ENCODE measurements at places on chromosomes 4 and X. TPM values are rescaled to one million over a fixed set of nuclear protein-coding genes. Genes with fewer than 3 reads are reported as not detected.

DNA sequence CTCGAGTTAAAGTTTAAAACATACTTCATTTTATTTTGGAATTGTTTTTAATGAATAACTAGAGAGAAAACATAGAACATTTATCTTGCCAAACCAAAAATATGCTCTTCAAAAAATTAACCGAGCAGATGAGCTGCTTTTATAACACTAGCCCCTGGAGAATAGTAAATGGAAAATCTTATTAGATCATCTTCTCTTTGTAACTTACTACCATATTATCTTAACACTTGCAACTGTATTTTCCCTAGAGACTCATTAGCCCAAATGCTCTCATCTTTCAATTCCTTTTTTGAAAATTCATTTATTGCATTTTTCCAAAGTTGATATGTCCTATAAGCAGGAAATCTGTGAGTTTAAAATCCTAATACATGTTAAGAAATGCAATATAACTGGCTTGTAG is 143.3 kb downstream of the CAMK2D start:
- peak; percentile 8 for DNase-seq

GRCh38 chr4:150167054-150167453 is 88.8 kb downstream of the DCLK2 start:
- DNase-seq: no peak

- DNase-seq: no peak
Measured at GRCh38 chr4:81874661-81875515, 403.2 kb upstream of the RASGEF1B start.

GRCh38 chr4:175394208-175394607 is 417.9 kb downstream of the GPM6A start:
- no peak for DNase-seq

- DNase-seq: no peak
Measured at GRCh38 chr4:181234951-181235680, 1008.1 kb upstream of the TENM3 start.

DNA sequence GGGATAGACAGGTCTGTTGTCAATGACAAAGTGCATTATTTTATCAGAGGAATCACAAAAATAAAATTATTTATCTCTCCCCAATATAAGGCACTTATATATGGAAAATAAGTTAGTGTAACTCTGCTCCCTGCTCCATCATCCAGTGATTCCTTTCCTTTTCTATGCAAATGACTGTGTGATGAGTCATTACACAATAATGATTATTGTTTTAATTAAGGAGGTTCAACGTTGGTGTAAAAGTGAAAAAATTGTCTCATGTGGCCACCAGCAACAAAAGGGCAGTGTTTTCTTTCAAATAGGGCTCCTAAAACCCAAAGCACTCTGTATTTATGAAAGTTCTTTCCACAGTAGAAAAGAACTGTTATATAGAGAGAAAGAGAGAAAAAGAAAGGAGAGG is 16.7 kb downstream of the SLC7A11 start:
- DNase-seq: no peak

DNA sequence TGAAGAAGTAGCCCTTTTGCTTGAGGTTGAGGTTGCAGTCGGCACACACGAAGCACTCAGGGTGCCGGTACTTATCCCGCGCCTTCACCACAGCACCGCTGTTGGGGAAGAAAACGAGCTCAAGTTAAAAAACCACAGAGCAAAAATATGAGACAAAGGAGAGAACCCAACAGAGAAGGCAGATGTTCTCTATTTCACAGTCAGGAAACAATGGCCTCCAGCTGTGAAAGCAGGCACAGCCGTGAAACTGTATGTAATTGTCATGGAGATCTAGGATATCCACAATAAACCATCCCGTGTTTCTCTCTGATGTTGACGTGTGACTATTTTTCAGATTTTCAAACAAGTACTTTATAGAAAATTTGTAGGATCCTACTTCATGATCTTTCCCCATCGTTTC is 30.9 kb upstream of the CCDC110 start:
- no peak for DNase-seq

- no peak for DNase-seq
Measured at GRCh38 chrX:53294024-53294648, 12.8 kb upstream of the IQSEC2 start.

DNA sequence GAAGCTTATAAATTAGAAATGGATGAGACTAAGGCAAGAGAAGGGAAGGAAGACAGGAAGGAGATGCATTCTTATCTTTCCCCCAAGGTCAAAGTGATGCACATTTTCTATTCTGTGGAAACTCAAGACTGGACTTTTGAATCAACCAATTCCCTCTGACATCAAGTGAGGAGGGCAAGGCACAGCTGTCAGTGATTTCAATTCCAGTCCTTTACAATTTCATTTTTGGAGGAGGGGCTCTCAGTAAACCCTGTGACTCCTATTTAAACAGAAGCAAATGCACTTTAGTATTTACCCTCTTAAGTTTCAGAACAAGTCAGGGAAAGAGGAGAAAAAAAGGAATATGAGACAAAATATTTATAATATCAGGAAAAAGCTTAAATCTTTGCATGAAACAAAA is 134.0 kb downstream of the MGST2 start:
- no peak for DNase-seq

DNA sequence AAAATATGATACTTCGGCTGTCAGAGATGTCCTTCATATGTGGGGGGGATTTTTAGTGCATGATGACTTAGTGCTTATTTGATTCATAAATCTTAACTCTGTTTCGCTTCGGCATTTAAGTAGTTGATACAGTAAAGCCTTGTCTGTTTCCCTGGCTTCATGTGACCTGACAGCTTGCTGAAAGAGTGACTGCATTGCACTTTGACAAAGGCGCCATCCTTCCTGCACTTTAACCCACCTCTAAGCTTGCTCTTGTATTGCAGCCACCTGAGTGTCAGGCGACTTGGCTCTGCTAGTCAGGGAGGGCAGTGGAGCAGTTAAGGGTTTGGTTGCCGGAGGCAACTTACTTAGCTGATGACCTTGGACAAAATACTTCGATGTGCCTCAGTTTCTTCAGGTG is 65.5 kb downstream of the PTTG2 start:
- no peak for DNase-seq

DNA sequence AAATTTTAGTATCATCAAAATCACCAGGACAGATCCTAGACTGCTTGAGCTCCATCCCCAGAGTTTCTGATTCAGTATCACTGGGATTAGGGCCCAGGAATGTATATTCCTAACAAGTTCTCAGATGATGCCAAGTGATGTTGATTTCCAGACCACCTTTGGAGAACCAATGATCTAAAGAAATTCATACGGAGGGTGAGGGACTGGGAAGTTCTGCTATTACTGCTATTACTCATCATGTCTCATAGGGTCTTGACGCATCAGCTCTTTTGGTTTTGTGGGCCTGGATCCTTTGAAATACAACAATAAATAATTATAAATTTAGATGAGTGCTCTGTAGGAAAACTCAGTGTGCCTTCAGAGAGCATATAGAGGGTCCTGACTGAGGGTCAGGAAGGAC is 59.8 kb upstream of the LGI2 start:
- no peak for DNase-seq

DNA sequence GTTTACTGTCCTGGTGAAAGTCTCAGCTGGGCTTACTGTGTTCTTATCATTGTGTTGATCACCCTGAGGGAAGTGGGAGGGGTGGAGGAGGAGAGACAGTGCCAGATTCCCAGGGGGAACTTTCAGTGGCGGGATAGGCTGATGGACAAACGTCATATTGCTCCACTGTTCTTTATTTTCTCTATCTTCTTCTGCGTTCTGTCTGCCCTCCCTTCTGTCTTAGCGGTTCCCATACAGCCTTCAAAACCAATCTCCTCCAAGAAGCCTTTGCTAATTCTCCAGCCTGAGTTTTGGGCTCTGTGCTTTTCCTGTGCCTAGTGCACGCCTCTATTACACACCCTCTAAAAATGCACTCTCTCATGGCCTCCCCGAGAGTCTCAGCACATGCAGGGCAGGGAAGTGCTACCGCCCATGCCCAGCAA is 448.7 kb upstream of the FAT1 start:
- peak; percentile 12 for DNase-seq

DNA sequence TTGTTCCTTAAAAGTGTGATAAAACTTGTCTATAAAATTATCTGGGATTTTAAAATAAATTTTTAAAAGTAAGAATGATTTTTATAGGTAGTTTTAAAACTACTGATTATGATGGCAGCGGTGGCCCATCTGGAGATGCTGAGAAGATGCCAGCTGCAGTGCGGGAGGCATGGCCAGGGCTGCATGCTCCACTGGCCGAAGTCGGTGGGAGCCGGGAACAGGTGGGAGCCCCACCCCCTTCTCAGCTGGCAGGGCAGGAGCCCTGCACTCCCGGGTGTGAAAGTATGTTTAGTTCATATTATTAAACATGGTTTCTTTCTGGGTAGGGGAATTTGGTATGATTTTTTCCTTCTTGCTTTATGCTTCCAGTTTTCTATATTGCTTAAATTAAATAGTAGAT is 63.8 kb downstream of the CORIN start:
- no peak for DNase-seq

GRCh38 chr4:25493466-25493865 is 116.4 kb downstream of the ANAPC4 start:
- DNase-seq: no peak

- DNase-seq: no peak
Measured at GRCh38 chr4:119197772-119198212, 14.7 kb upstream of the USP53 start.

DNA sequence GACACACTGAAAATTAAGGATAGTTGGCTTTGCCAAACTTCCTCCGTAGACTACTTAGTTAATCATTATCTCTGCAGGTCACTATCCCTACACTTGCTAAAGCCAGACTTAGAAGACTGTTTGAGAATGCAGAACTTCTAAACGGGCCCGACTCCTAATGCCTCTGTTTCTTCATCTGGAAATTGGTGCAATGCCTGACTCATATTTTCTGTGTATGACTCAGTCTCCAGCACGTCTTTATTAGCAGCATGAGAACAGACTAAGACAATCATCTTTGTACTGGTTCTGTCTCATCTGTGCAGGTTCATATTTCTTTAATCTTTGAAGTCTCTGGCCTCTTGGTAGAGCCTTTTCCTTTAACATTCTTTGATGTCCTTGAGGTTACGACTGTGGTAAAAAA is 411.9 kb upstream of the ACTRT1 start:
- DNase-seq: no peak

GRCh38 chr4:53818104-53818503 is 226.8 kb upstream of the LNX1 start:
- DNase-seq: peak; percentile 80

- DNase-seq: no peak
Measured at GRCh38 chr4:685679-686412, 3.1 kb downstream of the SLC49A3 start.

GRCh38 chr4:38610966-38611431 is 53.0 kb upstream of the KLF3 start:
- no peak for DNase-seq

DNA sequence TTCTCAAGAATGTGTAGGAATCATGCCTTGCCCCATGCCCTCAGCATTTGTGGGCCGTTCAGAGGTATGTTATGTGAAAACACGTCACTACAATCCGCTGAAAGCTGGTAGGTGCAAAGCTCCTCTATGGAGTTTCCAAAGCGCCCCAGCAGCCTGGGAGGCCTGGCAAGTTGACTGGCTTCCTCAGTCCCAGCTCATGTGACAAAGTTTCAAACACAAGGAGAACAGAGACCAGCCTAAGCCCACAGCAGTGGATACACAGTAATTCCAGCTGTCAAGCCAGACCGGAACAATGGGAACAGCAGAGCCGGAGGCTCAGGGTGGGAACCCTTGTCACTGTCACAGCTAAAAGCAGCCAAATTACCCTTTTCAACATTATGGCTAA is 33.5 kb downstream of the NAT8L start:
- DNase-seq: no peak

- no peak for DNase-seq
Measured at GRCh38 chr4:57078685-57079521, 31.3 kb downstream of the IGFBP7 start.

- DNase-seq: no peak
Measured at GRCh38 chr4:37928426-37929416, 31.5 kb upstream of the PTTG2 start.

- DNase-seq: no peak
Measured at GRCh38 chrX:120773801-120774200, 101.9 kb downstream of the CT47B1 start.

DNA sequence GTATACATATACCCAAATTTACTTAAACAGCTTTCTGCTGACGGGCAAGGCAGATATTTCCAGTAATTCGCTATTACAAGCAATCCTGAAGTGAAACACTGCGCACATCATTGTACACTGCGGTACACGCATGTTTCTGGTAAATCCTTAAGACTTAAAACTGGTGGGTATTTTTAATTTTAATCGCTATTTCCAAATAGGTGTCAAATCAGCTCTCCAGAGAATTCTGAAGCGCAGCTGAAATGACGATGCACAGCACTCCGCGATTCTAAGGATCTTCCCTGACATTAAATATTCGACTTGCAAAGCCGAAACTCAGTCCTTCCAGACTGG is 361 bp downstream of the TMEM128 start:
- DNase-seq: no peak

DNA sequence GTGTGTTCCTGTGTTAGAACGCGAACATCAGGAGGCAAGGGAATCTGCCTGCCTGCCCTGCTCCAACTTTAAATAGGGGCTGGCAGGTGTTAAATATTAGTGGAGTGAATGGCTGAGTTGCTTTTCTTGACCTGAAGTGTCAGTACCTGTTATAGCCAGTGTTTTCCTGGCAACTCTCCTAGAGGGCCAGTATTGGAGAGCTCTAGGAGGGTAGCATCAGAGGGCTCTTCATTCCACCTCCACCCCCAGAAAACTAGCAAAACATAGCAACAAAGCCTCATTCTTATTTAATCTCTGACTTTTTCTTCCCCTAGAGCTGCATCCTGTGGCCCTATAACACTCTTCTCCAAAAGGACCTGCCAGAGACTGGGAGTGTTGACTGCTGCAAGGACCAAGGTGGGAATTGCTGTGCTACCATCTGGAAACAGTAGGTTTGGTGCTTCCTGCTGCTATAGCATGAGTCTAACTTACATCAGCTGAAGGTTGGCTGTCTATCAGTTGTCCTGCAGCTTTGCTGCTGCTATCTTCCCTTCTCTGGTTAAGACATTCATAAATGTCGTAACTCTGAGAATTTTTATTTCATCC is 33.5 kb downstream of the SGMS2 start:
- no peak for DNase-seq

DNA sequence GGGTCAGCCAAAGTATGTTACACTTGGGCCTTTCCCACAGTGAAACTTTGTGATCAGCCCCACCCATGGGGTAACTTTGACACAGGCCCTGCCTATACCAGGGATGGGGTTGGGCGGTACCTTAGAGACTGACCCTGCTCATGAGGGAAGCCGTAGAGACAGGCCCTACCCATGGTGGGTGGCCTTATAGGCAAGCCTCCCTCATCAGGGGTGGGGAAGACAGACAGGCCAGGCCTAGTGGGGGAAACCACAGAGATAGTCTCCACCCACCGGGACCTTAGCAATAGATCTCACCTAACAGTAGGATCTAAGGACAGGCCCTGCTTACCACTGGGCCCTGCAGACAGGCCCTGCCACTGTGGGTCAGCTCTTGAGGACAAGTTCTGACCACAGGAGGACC is 6.8 kb downstream of the PLP2 start:
- no peak for DNase-seq

GRCh38 chr4:173124209-173124865 is 44.3 kb upstream of the GALNT7 start:
- no peak for DNase-seq

GRCh38 chr4:3374667-3375066 is 67.1 kb upstream of the HGFAC start:
- no peak for DNase-seq

The MID1 gene
- 16.4 TPM for total RNA-seq

The PCDH10 gene
- total RNA-seq: 16.4 TPM

The USP17L27 gene
- not detected for total RNA-seq

The CLGN gene
- total RNA-seq: 1.6 TPM

The FREM3 gene
- total RNA-seq: not detected

The NAP1L2 gene
- under 0.01 TPM for total RNA-seq

The UGT2A2 gene
- total RNA-seq: not detected

The NOX1 gene
- total RNA-seq: under 0.01 TPM

The GAB3 gene
- total RNA-seq: 0.64 TPM

The RNF128 gene
- total RNA-seq: 0.43 TPM

The ADRA2C gene
- total RNA-seq: 2.2 TPM

All from fibroblast of villous mesenchyme (primary cell).